ENCODE measurements at places on chromosomes 7 and 10. TPM values are rescaled to one million over a fixed set of nuclear protein-coding genes. Genes with fewer than 3 reads are reported as not detected.

FKBP6 gene
- not detected for polyA plus RNA-seq

FFAR4 gene
- not detected for polyA plus RNA-seq

AKR1C4 gene
- polyA plus RNA-seq, result not detected

FEZF1 gene
- polyA plus RNA-seq, result not detected

IQUB gene
- 0.08 TPM for polyA plus RNA-seq

NPSR1 gene
- not detected for polyA plus RNA-seq

SLC18A3 gene
- not detected for polyA plus RNA-seq

CABCOCO1 gene
- not detected for polyA plus RNA-seq

GRCh38 chr10:12252882-12253546 lies 57.0 kb downstream of the CDC123 start:
- no peak for DNase-seq

DNA sequence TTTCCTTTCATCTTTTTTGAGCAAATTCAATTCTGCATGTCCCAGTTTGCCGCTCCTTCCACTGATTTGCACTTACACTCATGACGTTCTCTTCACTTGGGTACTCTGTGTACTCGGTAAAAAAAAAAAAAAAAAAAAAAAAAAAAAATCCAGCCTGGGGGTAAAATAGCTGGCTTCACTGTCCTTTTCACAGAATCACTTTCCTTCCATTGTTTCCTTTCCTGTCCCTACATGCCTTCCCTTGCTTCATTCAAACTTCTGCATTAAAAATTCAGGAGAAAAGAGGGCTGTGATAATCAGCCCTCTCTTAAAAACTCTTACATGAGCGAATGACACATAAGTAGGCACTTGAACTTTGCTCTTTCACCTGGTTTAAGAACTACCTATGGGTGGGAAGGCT lies 8.7 kb downstream of the ANKRD1 start:
- DNase-seq, result no peak

- no peak for DNase-seq
These were observed at the start of gene LRRC17 for GRCh38 chr7:102912742-102913141. Gene LRRC17 (plus strand): TSS chr7:102913000. CDS start chr7:102933914, 20,914 bp downstream.

DNA sequence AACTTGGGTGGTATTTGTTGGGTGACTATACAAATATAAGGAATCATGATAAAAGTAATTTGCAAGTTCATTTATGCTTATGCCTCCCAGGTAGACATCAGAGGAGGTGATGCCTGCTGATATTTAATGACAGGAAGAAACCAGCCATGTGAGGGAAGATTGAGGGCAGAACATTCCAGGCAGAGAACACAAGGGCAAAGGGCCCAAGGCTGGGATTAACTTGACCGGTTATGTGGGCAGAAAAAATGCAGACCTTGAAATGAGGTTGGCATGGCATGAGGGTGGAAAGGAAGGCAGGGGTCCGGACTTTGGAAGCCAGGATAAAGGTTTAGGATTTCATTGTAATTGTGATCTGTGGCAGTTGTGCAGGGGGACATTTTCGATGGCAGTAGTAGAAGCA lies 68.0 kb upstream of the MTPN start:
- no peak for DNase-seq

DNA sequence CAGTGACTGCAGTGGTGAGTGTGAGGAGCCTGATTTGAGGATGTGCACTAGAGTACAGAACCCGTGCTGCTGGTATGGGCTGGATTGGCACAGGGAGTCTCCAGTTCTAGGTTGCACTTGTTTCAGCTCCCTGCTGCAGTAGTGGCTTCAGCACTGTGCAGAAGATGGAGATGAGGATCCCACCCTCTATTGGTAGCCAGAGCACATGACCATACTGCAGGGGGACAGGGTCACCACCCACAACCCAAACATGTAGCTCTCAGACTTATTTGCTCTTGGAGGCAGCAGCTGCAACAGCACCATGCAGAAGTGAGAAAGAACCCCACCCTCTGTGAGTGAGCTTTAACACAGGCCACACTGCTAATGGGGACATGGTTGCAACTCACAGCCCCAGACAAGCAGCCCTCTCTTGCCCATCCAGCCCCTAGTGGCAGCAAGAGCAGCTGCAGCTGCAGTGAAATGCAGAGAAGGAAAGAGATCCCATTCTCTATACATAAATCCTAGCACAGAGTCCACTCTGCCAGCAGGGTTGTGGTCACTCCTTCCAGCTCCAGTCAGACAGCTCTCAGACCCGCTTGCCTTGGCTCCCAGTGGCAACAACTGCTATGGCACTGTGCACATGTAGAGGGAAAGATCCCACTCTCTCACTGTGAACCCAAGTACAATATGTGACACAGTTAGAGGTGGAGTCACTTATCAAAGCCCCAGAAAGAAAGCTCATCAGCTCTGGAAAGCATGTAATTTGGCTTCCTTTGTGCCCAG lies 51.4 kb upstream of the SCIN start:
- DNase-seq, result no peak

GRCh38 chr7:131106681-131107336 lies 220.9 kb upstream of the MKLN1 start:
- DNase-seq, result peak; percentile 51

DNA sequence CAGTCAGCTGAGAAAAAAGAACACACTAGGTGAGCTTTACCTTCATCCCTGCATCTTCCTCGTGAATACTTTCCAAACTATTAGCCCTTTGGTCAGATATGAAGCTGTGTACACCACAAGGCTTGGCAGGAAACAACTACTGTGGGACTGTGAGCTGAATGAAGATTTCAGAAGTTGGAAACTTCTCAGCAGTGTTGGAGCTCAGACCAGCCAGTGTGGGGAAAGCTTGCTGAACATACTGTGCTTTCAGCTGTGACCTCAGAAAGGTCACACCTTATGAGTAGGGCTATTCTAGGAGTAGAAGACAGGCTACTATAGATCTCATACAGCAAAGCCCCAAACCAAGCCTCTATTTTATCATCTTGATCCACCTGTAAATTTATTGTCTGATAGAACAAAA lies 123.6 kb downstream of the EXOC4 start:
- DNase-seq, result no peak

GRCh38 chr10:70976063-70976695 lies 87.8 kb upstream of the PCBD1 start:
- DNase-seq, result no peak

- DNase-seq, result no peak
These were observed 50.6 kb upstream of the AGBL3 start for GRCh38 chr7:134935701-134936100.

- DNase-seq, result no peak
These were observed 4.5 kb downstream of the PLEKHA1 start for GRCh38 chr10:122379041-122379440.

DNA sequence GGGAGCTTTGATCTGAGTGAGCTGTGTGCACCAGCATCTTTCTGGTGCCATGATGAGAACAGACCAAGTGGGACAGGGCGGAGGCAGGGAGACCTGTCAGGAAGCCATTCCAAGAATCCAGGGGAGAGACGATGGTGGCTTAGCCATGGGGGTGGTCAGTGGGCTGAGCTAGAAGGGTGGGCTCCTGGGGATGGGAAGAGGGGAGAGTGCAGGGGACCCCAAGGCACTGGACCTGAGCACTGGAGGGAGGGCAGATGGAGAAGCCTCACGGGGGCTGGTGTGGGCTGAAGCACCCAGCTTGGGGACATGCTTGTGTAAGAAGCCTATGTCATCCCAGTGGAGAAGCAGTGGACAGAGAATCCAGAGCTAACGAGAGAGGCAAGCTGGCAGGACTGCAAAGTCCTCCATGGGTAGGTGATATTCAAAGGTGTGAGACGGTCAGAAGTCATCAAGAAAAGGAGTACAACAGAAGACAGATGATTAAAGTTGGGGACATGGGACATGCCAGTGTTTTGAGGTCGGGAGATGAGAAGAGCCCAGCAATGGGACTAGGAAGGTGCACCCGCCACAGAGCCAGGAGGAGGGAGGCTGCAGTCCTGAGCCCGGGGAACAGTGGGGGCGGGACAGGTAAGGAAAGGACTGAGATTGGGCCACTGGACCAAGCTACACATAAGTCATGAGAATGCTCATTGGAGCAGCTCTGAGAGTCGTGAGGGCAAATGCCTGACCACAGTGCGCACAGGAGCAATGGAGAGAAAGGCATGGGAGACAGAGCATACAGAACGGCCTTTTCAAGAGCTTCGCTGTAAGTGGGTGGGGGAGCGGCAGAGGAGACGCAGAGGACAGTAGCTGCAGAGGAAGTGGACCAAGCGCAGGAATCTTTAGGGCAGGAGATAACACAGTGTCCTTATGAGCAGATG lies 72.0 kb downstream of the GRID1 start:
- DNase-seq, result no peak

DNA sequence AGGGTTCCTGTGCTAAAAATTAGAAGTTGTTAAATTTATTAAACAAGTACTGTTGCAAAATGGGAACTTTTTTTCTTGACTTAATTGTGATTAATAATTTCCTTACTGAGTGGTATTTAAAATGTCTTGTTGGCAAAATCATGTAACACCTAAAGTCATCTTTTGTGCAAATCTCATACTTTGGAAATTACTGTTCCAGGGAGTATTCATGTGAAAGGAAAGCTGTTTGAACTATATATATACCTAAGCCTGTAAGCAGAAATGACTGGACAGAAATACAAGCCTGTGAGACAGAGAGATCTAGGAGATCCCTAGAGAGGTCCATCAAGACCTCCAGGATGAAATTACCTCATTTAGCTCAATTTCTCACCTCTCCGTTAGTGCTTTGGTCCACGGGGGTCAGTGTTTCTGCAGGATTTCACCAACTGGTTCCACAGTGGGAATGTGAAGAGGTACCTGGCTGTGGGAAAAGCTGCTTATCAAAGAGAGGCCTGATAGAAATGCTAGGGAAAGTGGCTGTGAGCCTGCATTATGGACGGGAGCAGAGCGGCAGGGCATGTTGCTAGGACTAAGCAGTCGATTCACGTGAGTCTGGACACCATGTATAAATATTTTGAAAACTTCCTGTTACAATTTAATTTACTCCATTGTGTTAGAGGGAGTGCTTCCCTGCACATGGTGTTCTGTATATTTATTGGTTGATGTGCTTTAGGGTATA lies 7.9 kb downstream of the LUC7L2 start:
- no peak for DNase-seq

DNA sequence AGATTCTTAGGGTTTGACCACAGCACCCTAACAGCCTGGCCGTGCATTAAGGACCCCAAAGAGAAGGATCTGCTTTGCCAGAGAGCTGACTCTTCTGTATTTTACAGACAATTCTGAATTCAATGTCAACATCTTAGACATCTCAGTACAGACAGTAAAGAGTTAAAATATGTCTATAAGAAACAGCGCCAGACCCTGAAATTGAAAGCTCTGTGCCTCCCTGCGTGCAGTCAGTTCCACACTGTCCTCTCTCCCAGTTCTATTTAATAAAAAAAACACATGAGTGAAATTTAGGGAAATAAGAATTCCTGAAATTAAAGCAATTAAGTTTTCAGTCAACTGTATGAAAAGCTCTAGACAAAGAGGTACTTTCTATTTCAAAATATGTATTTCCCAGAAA lies 45.1 kb downstream of the MET start:
- DNase-seq, result no peak

DNA sequence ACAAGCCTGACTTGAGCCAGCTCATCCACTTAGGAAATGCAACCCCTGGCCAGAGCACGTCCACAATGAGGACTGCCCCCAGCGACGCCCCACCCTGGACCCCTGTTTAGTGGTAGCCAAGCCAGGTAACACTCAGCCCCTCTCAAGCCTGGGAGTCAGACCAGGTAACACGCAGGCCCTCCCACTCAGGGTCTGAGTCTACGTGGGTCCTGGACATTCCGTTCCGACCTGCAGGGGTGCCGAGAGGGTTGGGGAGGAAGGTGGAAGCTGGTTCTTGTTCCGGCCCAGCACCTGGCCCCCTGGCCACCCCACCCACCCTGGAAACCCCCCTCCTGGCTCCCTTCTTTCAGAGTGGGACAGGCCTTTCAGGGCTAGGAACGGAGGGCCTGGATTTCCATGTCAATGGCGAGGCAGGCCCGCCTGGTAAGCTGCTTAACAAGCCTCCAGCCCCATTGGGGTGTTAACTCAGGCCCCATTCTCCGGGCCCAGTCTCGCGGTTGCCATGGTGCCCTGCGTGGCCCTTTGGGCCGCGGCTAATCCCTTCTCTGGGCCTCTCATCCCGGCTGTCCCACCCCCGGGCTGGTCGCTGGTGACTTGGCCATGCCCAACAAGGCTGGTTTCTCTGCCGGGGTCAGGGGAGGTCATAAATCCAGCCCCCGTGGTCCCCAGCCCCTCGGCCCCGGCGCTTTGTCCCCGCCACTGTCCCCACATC lies 19.7 kb upstream of the LFNG start:
- DNase-seq, result no peak

DNA sequence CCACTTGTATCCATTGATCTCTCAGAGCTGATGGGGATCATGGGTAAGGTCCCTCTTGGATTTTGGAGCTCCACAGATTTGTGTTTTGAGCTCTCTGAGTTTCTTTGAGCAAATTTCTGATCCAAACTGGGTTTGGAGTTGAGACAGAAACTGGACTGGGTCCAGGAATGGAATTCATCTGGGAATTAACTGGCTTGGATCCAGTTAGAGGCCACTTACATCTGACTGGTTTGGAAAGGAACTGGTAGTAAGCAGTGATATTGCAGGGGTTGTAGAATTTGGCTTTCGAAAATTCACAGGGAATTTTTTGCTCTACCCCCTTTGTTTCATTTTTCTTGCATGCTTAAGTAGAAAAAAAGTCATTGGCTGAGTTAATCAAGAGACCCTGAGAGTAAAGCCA lies 245.6 kb downstream of the SEMA3D start:
- no peak for DNase-seq

GRCh38 chr10:71449026-71449425 lies 52.3 kb downstream of the CDH23 start:
- no peak for DNase-seq
